ENCODE measurements at places on chromosomes 2 and 18. TPM values are rescaled to one million over a fixed set of nuclear protein-coding genes. Genes with fewer than 3 reads are reported as not detected.

- H3K27ac ChIP-seq: no peak overlapping the region
- H3K27me3 ChIP-seq: no peaks in the 10 kb centered on the region
- DNase-seq: no peak
- H3K4me1 ChIP-seq: no peaks in the 10 kb centered on the region
- H3K4me3 ChIP-seq: no peak overlapping the region
Measured at GRCh38 chr2:147511491-147511948, 333.3 kb upstream of the ACVR2A start.

DNA sequence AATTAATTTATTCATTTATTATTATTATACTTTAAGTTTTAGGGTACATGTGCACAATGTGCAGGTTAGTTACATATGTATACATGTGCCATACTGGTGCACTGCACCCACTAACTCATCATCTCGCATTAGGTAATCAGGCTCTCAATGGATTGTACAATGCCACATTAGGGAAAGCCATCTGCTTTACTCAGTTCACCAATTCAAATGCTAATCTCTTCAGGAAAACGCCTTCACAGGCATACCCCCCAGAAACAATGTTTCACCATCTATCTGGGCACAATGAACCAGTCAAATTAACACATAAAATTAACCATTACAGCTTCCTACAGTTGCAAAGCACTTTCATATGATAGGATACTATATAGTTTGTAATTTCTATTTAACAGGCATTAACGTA lies 84.8 kb upstream of the DNAJC10 start:
- no peak overlapping the region for H3K27ac ChIP-seq
- H3K4me3 ChIP-seq: no peak overlapping the region

DNA sequence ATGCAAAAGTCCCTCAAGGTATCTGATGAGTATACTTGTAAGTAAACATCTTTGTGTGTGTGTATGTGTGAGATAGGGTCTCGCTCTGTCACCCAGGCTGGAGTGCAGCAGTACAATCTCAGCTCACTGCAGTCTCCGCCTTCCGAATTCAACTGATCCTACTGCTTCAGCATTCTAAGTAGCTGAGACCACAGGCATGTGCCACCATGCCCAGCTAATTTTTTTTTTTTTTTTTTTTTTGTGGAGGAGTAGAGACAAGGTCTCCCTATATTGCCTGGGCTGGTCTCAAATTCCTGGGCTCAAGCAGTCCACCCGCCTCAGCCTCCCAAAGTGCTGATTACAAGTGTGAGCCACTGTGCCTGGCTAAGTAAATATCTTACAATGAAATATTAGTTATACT lies 23.2 kb downstream of the ADAM17 start:
- no peaks in the 10 kb centered on the region for H3K27me3 ChIP-seq
- H3K4me3 ChIP-seq: no peak overlapping the region
- H3K27ac ChIP-seq: no peak overlapping the region
- peaks cover 5% of the 10 kb centered on the region for H3K36me3 ChIP-seq
- DNase-seq: no peak
- H3K4me1 ChIP-seq: peaks cover 8% of the 10 kb centered on the region

DNA sequence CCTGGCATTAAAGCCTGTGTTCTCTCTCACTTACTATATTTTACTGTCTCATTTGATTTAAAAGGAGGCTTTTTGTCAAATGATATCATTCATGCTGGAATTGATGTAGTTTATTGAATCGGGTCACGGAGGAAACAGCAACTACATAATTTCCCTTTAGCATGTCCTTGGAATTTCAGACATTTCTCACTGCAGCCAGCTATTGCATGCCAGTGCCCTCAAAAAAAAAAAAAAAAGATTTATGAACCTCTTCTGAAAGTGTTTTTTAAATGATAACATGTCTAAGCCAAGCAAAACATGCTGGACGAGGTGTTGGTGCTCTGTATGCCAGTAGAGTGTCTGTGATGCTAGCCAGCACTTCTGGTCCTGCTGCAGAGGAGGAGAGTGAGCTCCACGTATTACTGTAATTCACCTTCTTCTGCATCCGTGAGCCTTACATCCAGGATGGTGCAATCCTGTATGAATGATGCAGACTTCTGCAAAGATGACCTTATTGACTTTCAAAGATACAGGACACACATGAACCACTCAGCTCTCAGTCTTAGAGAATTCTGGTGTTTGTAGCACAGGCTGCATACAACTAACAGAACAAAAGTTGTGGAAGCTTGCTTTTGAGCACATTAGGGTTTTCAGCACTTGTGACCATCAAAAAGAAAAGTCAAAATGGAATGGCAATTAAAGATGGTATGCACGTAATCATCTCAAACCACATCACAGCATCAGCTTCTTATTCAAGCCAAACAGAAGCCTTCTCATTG lies 31.1 kb downstream of the UGP2 start:
- peaks cover 36% of the 10 kb centered on the region for H3K36me3 ChIP-seq
- no peaks in the 10 kb centered on the region for H3K27me3 ChIP-seq
- H3K4me3 ChIP-seq: no peak overlapping the region
- no peak overlapping the region for H3K27ac ChIP-seq

DNA sequence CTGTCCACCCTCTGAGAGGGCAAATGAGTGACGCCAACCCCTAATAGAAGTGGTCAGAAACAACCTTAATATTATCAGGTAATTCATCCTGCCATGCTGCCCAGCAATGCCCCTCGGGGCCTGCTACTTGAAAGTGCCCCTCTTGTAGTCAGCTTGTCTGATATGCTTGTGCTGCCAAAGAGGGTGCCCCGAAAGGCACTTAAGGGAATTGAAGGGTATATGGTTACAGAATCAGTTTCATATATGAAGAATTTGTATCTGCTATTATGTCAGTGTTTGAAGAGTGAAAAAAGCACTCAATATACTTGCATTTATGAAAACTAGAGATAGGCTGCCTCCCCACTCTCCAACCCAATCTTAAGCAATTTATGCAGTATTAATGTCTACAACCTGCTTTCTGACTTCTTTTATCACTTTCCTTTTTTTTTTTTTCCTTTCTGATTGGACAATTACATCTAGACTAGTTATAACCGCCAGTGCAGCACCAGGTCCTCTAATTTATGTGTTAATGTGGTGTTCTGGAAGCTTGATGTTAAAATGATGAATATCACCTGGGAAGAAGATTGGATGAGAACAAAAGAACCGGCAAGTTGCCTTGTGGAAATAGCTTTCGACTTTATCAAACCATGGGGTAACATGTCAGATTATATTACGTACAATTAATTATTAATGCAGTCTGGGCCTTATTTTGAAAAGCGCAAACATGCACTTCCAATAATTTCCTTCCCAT lies 646.9 kb upstream of the ACVR2A start:
- H3K36me3 ChIP-seq: no peaks in the 10 kb centered on the region
- H3K4me1 ChIP-seq: no peaks in the 10 kb centered on the region
- no peak for DNase-seq
- H3K4me3 ChIP-seq: no peak overlapping the region
- no peak overlapping the region for H3K27ac ChIP-seq

- H3K36me3 ChIP-seq: no peaks in the 10 kb centered on the region
- DNase-seq: no peak
- no peak overlapping the region for H3K27ac ChIP-seq
- no peaks in the 10 kb centered on the region for H3K27me3 ChIP-seq
- no peak overlapping the region for H3K4me3 ChIP-seq
Measured at GRCh38 chr2:54867457-54867856, 144.0 kb downstream of the EML6 start.

- H3K27me3 ChIP-seq: peaks cover 7% of the 10 kb centered on the region
- DNase-seq: no peak
- H3K27ac ChIP-seq: no peak overlapping the region
- no peak overlapping the region for H3K4me3 ChIP-seq
- H3K4me1 ChIP-seq: peaks cover 3% of the 10 kb centered on the region
Measured at GRCh38 chr2:130795431-130795830, 40.1 kb downstream of the AMER3 start.

- DNase-seq: no peak
- H3K4me3 ChIP-seq: no peak overlapping the region
- peaks cover 14% of the 10 kb centered on the region for H3K4me1 ChIP-seq
- no peaks in the 10 kb centered on the region for H3K27me3 ChIP-seq
- H3K27ac ChIP-seq: no peak overlapping the region
- no peaks in the 10 kb centered on the region for H3K36me3 ChIP-seq
Measured at GRCh38 chr2:12605936-12606335, 110.8 kb upstream of the TRIB2 start.

DNA sequence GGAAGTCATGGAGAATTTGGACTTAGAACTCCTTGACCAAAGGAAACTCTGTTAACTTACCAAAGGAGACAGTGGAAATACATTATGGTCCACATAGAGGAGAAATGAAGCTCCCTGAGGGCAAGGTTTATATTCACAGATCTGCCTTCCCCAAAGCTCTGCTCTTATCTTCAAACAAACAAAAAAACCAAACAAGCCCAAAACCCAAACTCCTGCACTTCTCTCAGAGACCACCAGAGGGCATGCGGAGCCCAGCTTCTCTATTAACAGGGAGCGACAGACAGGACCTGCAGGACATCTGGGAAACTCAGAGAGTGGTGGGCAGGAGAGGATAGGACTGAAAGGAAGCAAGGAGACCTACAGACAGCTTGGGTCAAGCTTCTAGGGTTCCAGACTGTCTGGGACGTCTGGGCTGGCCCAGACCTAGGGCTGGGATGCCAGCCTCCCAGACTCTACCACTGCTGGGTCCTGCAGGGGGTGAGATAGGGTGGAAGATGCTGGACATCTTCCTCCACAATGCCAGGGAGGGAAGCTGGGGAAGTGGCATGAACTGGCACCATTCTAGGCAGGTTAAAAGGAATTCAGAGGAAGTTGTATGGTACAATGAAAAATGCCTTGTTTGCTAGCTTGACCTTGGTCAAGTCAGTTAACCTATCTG lies 4.0 kb upstream of the WNT10A start:
- peak; percentile 59 for DNase-seq
- H3K27ac ChIP-seq: no peak overlapping the region
- H3K36me3 ChIP-seq: no peaks in the 10 kb centered on the region
- H3K4me1 ChIP-seq: peaks cover 43% of the 10 kb centered on the region
- no peak overlapping the region for H3K4me3 ChIP-seq

DNA sequence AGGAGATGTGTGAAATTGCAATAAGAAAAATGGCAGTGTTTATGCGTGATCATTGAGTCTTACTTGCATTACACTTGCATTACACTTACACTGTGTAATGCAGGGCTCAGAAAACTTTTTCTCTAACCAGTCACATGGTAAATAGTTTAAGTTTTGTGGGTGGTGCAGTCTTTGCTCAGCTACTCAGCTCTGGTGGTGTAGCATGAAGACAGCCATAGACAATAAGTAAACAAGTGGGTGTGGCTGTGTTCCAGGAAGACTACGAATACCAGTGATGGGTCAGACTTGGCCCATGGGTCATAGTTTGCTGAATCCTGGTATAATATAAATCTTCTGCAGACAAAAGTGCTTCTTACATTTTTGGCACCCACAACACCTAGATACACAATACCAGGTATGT lies 115.6 kb upstream of the CYP1B1 start:
- H3K4me3 ChIP-seq: no peak overlapping the region
- peaks cover 3% of the 10 kb centered on the region for H3K27me3 ChIP-seq
- H3K27ac ChIP-seq: no peak overlapping the region

Gene RASGRP3
- 5.5 TPM for total RNA-seq

Gene TNFAIP6
- total RNA-seq: not detected

Gene ABCB11
- not detected for total RNA-seq

Gene ABCG5
- not detected for total RNA-seq
